GM23338 (cell line): ENCODE measurements at places on chromosomes 4 and X.
A peak's percentile ranks its signal among the peaks of the same experiment; 100 is the strongest.

DNA sequence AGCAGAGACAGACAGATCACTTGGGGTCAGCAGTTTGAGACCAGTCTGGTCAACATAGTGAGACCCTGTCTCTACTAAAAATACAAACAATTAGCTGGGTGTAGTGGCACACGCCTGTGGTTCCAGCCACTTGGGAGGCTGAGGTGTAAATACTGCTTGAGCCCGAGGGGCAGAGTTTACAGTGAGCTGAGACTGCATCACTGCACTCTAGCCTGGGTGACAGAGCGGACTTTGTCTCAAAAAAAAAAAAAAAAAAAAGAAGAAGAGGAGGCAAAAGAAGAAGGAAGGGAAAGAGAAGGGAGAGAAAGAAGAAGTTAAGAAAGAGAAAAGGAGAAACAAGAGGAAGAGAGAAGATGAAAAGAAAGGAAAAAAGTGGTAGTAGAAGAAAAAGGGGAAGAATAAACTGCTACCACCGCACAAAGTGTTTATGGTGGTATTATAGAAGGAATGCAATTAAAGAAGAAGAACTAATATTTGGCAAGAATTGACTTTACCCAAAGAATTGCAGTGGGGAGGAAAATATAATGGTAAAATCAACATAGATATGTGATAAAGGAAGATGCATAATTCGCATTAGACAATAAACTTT lies 19.6 kb upstream of the NSUN7 start:
- no peak for DNase-seq

- no peak for DNase-seq
These were observed 124.1 kb upstream of the SLIT2 start for GRCh38 chr4:20127626-20128025.

GRCh38 chr4:174631901-174632758 lies 109.8 kb upstream of the HPGD start:
- DNase-seq, result peak; percentile 67

DNA sequence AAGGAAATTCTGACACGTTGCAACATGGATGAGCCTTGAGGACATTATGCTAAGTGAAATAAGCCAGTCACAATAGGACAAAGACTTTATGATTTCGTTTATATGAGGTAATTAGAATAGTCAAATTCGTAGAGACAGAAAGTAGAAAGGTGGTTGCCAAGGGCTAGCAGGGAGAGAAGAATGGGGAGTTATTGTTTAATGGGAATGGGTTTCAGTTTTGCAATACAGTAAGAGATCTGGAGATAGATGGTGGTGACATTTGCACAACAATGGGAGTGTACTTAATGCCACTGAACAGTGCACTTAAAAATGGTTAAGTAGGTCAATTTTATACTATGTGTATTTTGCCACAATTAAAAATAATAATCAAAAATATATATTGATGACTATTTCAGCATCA lies 43.4 kb upstream of the TMEM154 start:
- no peak for DNase-seq

GRCh38 chr4:6804082-6804752 lies 21.7 kb downstream of the KIAA0232 start:
- no peak for DNase-seq

GRCh38 chr4:2451036-2451520 lies 17.8 kb upstream of the RNF4 start:
- no peak for DNase-seq

DNA sequence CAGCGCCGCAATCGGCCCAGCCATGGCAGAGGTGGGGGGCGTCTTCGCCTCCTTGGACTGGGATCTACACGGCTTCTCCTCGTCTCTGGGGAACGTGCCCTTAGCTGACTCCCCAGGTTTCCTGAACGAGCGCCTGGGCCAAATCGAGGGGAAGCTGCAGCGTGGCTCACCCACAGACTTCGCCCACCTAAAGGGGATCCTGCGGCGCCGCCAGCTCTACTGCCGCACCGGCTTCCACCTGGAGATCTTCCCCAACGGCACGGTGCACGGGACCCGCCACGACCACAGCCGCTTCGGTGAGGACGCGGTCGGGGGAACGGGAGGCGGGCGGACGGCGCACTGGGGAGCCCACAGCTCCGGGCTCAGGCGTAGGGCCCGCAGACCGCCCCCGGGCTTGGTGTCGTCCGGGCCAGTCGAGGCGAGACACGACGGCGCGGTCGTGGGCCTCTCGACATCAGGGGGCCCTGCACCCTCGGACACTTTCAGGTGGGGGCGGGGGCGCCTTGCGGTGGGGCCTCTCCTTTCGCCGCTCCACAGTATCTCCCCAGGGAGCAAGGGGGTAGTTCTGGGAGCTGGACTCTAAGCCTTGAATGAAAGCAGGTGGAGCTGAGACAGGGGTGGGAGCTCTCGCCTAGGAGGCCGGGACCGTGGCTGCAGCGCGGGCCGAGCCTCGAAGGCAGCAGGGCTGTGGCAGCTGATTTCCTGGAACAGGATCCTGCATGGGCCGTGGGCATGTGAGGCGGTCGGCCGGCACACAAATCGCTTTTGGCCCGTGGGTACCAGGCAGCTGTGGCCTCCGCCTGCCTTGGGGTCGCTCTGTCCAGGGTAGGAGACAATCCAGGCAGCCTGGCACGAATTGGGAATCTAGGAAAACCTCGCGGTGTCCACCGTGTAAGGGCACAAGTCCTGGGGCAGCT lies 722 bp downstream of the FGF16 start:
- DNase-seq, result peak; percentile 2

GRCh38 chr4:98110214-98110613 lies 33.1 kb downstream of the STPG2 start:
- DNase-seq, result no peak

- no peak for DNase-seq
These were observed 83.9 kb downstream of the SATL1 start for GRCh38 chrX:85159644-85160043.

DNA sequence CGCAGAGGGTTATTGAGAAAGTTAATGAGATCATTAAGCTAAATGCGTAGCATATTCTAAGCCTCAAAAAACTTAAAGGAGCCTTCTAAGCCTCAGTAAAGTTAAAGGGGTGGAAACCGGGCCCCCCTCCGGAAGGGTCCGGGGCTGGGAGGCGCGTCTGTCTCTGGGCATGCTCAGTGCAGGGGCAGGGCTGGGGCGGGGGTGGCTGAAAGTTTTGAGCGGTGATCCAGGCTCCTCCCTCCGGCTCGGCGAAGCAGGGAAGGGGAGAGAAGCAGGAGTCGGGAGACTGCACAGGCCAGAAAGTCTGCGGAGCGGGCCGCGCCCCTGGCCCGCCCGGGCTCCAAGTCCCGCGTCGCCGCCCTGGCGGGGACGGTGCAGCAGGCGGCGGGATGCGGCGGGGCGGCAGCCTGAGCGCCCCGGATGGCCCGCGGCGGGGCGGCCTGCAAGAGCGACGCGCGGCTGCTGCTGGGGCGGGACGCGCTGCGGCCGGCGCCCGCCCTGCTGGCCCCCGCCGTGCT lies at the start of gene EVC:
Gene EVC (plus strand): TSS at position 241 of the 518 bp plus-strand sequence. CDS start 180 bp downstream, at position 421.
- DNase-seq, result peak; percentile 71

GRCh38 chrX:12768491-12768890 lies 22.7 kb upstream of the PRPS2 start:
- DNase-seq, result no peak

DNA sequence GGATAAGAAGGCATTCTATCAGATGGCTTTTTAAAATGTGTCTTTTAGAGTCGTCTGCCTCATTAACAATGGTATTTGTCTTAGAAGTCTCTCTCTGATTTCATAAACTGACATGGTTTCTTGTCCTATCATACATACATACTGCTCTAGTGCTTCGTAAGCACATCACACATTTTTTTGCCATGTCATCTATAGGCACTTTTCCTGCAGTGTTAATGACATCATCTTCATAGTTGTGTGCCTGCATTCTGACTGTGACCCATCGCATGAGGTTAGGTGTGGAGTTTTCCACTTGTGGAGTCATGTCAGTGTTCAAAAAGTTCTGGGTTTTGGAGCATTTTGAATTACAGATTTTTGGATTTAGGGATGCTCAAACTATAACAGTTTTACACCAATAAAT lies 361.6 kb upstream of the SPOCK3 start:
- DNase-seq, result no peak

DNA sequence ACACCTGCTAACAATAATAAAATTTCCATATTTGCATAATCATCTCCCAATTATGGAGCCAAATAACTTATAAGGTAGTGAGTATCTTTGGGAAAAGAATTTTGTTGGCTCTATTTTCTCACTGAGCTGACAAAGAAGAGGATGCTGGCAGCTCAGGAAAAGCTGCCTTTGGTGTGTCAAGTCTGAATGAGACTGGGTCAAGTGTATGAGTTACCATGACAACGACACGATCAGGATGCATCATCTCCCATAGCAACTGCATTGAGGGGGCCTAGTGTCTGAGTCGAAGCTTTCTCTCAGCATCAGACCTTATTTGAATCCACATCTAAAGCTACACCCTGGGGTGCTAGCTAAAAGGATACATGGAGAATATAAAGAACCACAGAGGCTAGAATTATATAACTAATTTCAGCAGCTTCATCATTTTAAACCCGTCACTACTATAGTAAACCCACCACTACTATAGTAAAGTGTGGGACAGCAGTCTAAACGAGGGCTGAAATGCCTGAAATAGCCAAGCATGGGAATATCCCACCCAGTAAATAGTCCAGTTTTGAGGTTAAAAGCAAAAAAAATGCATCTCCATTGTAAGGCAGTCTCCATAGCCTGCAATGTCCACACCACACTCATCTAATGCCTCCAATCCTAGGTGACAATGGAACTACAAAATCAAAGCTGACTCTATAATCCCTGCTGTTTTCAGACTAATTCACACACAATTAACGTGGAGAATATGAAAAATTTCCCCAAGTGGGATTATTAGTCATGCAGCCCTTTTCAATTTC lies 16.0 kb downstream of the GSPT2 start:
- DNase-seq, result peak; percentile 67

GRCh38 chr4:33882246-33882990 lies 2361.9 kb downstream of the ARAP2 start:
- no peak for DNase-seq

GRCh38 chr4:176864238-176864637 lies 71.5 kb upstream of the VEGFC start:
- DNase-seq, result no peak

DNA sequence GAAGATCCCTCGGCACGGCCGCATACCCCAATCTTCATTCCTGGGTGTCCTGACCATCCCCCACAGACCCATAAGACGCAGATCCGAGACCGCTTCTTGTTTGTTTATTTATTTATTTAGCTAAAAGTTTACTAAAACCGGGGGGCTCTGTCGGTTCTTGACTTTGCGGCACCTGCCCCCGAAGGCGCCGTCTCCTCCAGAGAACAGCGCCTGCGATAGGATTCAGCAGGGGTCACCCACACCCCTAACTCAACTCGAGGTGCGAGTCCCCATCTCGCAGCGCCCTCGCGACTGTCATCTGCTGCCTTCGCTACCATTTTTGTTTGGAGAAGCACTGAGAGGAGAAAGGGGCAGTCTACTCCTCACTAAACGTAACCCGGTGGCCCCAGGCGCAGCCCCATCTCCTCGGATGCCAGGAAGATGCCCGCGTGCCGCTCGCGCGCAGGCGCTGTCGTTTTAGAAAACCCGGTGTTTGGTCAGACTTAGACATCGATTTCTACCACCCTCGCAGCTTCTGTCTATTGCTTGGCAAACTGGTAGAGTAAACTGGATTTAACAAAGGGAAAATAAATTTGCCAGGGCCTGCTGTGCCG lies 18.9 kb upstream of the GPR101 start:
- DNase-seq, result peak; percentile 15

GRCh38 chr4:10131202-10131601 lies 14.6 kb upstream of the WDR1 start:
- no peak for DNase-seq

GRCh38 chr4:185811509-185812364 lies at the start of gene SORBS2:
Gene SORBS2, minus strand, starts transcription at chr4:185812194. Its CDS starts 121,623 bp downstream, at chr4:185690571.
- peak; percentile 43 for DNase-seq
